ENCODE measurements at places on chromosomes 6 and 20.

DNA sequence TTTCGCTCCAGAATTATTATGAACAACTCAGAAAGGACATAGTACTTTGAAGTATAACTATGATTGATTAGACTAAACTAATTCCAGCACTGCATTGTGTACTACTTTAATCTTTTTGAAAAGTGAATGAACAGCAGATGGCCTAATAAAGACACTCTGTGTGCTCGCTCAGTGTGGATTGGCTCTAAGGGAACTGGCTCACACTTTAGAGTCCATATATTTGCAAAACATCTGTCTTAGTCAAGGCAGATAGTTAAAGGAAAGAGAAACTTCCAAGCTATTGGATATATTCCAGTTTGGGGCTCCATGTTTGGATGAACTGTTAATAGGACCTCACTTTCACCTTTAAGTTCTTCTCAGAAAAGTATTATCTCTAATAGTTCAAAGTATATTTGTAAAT lies 218.9 kb downstream of the EYA4 start:
- peak; percentile 62 for DNase-seq

DNA sequence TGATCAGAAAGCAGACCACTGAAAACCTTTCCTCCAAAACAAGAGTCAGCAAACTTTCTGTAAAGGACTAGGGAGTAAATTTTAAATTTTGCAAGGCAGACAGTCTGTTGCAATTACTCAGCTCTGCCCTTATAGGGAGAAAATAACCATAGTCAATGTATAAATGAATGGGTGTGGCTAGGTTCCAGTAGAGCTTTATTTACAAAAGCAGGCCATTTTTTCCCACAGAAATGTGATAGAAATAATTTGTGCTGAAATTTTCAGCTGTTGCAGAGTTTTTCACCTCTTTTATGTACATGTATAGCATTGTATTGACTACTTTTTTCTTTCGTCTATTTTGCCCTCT lies 7.7 kb downstream of the AMD1 start:
- no peak for DNase-seq

DNA sequence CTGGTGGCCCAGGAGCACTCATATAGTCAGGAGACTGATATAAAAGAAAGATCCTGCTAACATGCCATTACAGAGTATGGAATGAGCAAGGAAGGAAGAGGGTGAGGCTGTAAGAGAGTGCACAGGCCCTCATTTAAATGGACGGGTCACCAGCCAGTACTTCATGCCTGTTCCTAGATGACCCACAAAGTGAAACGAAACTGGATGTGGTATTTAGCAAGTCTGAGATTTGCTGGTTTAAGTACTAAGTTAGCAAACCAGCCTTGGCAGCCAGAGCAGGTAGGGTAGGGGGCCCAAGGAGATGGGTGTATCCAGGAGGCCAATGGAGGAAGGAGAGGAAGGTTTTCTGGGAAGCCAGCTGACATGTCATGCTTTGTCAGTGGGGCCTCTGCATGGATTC lies 15.9 kb downstream of the NT5E start:
- no peak for DNase-seq

DNA sequence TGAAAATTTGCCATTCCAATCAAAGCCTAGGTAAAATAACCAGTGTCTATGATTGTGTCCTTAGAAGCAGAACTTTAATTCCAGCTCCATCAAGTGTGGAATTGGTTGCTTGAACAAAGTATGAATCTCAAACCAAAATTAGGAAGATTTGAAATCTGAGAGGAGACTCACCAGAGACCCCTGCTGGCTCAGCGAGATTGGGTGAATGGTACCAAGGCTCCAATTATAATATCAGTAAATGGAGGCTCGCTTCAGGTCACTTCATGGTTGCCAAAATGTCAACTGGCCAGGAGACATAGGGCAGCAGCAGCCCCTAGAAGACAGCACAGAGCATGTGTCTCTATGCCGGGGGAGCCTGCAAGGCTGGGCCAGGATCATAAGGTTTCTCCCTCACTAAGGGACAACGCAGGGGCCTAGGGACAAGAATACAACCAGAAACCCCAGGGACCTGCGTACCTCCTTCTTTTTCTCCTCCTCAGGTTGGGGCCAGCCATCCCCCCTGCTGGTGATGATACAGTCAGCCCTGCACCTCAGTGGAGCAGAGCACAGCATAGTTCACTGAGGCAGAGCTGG lies 14.0 kb downstream of the RBL1 start:
- DNase-seq = no peak

- DNase-seq = no peak
Observed at GRCh38 chr6:125151700-125152099, 1.9 kb upstream of the TPD52L1 start.

DNA sequence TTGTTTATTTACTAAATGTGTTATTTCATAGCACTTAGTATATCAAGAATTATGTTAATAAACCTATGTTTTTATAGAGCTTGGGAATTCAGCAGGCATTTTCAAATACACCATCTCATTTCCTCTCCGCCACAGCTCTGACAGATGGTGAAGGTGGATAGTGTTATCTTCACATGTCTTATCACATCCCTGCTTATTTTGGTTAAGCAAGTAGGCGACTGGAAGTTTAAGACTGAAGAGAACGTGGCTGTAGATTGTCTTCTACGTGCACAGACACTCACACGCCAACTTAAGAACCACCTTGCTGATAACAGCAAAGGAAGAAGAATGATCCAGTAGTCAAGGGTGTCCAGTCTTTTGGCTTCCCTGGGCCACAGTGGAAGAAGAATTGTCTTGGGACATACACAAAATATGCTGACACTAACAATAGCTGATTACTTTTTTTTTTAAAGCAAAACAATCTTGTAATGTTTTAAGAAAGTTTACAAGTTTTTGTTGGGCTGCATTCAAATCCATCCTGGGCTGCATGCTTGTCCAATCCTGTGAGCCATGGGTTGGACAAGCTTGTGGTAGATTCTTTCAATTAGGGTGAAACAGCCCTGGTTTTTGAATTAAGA lies 43.3 kb upstream of the SCGN start:
- DNase-seq = no peak

DNA sequence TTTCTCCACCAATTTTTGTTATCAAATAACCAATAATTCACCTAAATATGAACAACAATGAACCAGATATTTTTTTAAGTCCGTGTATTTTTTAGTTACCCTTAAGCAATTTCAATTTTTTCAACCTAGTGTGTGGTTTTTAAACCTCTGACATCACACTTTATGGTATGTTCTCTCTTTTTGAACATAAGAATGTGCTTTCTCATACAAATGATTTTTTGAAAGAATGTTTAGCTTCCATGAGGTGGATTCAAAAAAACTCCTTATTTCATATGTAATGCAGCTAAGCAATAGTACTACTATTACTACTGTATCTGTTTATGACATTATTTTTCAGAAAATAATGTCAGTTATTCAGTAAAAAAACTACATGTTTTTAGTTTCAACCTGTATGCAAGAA lies 19.4 kb upstream of the MEI4 start:
- DNase-seq = no peak

GRCh38 chr6:168711666-168712300 lies 270.8 kb downstream of the SMOC2 start:
- no peak for DNase-seq

DNA sequence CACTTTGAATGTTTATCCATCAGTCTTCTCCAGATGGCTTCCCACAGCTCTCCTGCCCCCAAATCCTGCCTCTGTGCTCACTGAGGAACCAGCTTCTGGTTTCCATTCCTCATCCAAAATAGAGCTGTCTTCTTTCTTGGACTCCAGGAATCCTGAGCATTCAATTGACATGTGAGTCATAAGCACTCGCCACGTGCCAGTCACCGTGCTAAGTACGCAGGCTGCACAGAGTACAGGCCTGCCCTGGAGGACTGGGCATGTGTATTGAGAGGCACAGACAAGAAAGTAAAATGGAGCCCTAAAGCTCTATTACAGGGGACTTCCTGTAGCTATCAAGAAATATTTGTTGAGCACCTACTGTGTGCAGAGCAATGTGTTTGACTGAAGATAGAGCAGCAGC lies 39.7 kb upstream of the LRFN2 start:
- no peak for DNase-seq

GRCh38 chr6:42996513-42996912 lies 12.1 kb downstream of the PPP2R5D start:
- no peak for DNase-seq

GRCh38 chr6:160678744-160679401 lies 14.8 kb upstream of the LPA start:
- peak; percentile 7 for DNase-seq

GRCh38 chr20:37317316-37317715 lies 27.9 kb downstream of the MANBAL start:
- DNase-seq = no peak

DNA sequence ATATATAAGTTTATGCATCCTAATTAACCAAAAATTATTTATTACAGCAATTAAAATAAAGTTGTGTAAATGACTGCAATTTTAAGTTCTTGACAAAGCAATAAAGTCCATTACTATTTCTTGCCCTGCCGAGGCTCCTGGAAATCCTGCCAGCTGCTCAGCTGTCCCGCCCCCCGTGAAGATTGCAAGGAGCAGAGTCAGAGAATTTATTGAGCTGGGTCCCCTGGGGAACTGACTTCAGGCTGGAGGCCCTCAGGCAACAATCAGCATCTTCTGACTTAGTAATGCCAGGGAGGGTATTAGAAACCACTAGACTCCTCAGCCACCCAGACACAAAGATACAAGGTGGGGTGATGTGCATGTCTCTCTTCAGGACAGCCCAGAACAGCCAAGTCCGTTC lies 92.3 kb downstream of the EDN3 start:
- DNase-seq = no peak

- no peak for DNase-seq
Observed at GRCh38 chr6:153942361-153942760, 96.7 kb upstream of the OPRM1 start.

DNA sequence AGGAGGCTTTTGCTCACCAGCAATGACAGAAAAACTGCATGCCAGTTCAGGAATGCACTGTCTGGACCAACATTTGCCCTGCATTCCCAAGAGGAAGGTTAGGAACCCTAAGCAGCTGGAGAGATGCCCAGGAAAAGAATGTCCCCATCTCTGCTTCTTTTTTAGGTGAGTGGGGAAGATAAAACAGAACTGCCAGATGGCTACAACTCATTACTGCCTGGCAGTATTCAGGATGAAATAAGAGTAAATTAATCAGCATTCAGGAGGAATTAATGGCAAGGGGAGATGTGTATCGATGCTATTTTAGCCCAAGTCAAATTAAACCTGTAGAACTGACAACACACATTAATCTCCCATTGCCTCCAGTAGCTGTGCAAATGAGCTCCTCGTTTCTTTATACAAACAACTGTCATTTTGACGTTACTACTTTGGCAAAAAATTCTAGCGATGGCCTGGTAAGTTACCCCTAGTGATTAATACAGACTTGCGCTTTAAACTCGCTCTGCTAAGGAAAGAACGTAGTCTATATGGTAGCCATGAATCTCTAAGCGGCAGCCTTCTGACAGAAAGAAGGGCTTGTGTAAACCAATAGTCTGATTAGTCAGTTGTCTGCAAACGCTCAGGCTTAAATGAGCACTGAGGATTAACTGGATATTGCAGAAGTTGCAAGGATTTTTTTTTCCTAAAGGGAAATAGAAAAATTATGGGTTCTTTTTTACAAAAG lies 16.7 kb upstream of the SMLR1 start:
- DNase-seq = peak; percentile 13

GRCh38 chr6:115456848-115457247 lies 603.8 kb downstream of the FRK start:
- no peak for DNase-seq

- no peak for DNase-seq
Observed at GRCh38 chr6:163721922-163722692, 307.6 kb downstream of the QKI start.

DNA sequence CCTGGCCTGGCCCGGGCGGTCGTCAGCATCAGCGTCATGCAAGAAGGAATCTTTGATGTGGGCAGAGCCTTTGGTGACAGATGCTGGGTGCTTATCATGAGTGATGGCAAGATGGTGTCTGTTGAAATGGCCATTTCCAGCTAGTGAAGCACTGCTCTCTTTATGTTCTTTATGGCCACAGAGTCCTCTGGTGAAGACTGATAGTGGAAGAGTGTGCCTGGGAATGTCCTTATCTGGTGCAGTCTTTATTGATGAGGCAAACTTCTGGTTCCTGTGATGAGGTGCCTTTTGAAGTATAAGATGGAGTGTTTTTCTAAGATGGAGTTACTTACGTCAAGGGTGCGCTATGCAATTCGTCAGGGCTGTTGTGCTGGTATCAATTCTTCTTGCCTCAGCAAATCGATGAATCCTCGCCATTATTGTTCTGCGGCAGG lies 22.6 kb upstream of the CCR6 start:
- DNase-seq = no peak

DNA sequence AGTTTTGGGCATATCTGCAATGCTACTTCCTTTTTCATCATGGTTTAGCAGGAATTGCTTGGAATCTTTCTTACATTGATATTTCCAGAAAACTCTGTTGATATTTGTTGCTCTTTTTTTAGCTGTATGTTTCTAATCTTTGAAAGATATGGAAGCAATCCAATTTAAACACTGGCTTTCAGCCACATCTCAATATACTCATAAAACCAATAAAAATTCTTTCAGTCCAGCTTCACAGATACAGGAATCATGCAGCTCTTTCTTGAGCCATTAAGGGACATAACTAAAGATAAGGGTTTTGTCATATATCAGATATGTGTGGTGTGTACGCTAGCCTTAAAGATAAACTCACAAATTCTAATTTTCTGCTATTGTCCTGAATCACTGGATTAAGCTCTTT lies 47.4 kb downstream of the PKIB start:
- DNase-seq = no peak

DNA sequence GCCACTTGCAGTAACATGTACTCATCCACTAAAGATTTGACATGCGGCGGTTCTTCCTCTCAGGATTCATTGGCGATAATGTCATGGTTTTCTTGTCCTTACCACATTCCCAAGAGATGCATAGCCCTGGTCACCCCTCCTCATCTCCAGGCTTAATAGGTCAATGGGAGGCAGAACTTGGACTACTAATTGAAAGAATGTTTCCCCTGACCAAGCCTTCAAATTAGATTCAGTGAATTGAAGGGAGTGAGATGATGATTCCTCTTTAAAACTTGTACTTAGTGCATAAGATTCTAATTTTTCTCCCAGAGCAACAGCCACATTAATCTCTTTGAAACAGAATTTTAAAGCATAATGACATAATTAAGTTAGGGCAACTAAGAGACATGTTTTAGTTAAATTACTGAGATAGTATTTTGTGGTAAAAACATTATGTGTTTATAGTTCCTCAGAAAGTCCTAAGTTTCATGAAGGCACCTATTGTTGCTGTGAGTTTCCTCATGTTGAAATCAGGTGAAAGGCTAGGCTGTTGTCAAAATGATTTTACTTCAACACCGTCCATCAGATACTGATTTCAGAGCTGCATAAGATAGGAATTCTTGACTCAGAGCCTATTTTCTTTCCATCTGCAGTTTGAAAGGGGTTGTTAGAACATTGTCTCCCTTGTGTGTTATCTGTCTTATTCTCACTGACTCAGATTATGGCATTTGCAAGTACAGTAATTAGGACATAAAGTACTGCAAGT lies 48.5 kb downstream of the STK4 start:
- no peak for DNase-seq

All from tongue (tissue), 3 donors.